ENCODE measurements at places on chromosomes 1 and 21.

GRCh38 chr1:22115286-22115685, 27.6 kb downstream of the WNT4 start:
- no peak for DNase-seq

DNA sequence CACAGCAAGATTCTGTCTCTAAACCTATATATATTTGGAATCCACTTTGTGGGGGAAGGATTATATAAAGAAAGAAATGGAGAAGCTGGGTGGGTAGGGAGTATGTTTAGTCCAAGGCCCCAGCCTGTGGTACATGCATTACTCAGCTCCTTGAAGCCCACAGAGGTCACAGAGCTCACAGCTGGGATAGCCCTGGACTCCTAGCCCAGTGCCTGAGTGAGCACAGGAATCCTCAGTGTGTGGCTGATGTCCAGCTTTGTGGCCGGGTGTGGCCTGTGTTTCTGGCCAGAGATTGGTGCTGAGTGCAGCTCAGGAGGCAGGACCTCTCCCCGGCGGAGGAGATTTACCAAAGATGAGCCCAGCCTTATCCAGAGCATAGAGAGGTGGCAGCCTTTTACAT, 7.6 kb downstream of the CAPN9 start:
- DNase-seq = no peak

GRCh38 chr21:33964706-33965325, 49.2 kb upstream of the ATP5PO start:
- no peak for DNase-seq

DNA sequence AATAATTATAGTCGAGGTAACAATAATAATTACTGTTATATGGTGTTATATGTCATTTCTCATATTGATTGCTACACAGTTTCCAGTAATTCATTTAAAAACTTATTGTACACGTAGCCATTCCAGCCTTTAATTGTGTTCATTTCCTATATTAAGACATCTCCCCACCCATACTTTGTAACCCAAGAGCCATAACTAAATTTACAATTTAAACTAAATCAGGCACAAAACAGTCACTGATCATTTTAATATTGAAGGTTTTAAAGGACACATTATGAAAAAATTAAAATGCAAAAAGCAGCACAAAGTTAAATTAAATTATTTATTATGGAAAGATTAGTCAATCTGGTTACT, 487.0 kb downstream of the DPYD start:
- DNase-seq = no peak

DNA sequence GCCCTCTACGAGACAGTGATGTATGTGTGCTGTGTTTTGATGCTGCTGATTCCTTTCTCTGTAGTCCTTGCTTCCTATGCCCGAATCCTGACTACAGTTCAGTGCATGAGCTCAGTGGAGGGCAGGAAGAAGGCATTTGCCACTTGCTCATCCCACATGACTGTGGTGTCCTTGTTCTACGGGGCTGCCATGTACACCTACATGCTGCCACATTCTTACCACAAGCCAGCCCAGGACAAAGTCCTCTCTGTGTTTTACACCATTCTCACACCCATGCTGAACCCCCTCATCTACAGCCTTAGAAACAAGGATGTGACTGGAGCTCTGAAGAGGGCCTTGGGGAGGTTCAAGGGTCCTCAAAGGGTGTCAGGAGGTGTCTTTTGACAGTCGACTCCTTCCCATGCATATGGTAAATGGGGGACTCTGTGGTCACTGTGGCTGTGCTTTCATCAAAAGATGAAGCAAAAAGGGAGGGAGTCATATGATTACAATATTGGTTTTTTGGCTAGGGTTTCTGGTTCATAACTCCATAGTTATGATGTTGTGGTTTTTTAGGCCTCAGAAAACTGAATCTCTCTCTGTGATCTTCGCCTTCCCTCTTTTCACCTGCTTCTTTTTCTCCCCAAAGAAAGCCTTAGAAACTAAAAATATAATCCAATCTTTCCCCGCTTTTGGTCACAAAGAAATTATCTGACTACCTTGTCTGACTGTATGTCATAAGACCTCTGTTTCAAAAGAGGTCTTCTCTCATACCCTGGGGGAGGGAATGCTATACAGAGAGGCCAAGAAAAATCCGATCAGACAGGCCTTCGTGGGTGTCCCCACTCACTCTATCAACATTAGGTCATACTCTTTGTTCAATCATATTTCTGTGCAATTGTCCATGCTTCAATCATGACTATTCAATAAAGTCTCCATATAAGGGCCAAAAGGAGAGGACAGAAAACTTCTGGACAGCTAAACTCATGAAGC, 4.2 kb downstream of the OR2T1 start:
- DNase-seq = no peak

DNA sequence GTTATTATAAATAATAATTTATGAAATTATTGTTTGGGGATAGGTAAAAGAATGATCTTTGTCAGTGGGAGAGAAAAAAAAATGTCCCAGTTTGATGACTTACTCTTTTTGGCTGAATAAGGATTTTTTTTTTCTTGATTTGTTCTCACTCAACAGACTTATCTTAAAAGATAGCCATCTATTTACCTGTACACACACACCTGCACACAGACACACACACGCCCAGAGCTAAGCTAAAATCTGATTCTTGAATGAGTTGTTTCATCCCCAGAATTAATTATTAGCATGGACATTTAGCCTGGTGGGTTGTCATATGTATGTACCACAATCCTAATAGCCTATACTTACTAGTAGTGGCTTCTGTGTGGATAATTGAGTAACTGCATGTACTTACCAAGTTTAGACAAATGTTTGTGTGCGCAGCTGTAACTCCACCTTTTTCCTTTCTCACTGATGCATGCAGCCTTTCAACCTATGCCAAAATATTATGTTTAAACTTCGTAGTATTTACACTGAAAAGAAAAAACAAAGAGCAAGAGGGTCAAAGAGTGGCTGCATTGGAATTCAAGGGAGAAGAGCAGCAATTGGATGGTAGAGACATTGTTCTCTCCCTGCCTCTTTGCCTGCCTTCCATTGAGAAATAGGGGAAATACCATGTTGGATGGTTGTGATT, 174.3 kb downstream of the ADGRL2 start:
- no peak for DNase-seq

GRCh38 chr1:214220891-214221290, 60.1 kb upstream of the SMYD2 start:
- DNase-seq = no peak

- no peak for DNase-seq
Measured at GRCh38 chr1:25216123-25216522, 16.2 kb downstream of the SYF2 start.

DNA sequence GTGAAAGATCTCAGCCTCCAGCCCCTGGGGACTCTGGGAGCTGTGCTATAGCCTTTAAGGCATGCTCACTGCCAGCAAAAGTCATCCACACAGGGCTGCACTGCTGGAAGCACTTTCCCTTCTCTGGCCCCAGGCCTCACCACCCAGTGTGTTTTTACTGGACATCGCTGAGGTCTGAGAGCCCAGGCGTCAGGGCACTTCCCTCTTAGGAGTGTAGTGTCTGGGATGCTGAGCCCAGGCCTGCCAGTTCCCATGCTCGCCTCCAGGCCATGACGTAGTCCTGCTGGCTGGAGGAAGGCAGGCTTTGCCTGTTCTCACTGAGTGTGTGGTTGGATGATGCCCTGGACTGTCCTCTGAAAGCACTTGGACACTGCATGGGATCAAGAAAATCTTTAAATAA, 101.2 kb downstream of the GDAP2 start:
- no peak for DNase-seq

- peak; percentile 79 for DNase-seq
Measured at GRCh38 chr1:154760469-154760933, 109.6 kb downstream of the KCNN3 start.

GRCh38 chr1:175783126-175783722, 39.8 kb upstream of the TNR start:
- no peak for DNase-seq

GRCh38 chr1:230828421-230828820, 39.9 kb downstream of the C1orf198 start:
- DNase-seq = no peak

DNA sequence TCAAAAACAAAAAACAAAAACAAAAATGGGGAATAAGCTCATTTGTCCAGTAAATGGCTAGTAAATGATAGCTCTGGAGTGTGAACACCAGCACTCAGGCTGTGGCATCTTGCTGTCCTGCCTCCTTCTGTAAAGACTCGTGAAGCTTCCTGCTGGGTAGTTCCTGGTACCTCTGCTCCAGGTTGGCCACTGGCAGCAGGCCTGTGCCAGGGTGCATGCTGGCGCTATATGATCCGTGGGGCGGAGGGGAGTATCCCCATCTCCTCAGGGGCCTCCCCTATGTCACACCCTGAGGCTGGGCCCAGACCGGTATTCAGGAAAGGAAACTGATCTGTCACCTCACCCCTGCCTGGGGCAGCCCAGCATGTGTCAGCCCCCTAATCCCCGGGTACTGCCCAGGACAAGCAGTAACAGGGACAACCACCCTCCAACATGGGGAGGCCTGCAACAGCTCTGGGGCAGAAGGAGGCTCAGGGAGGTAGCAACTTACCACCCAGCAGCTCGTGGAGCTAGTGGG, 14.1 kb downstream of the ALPL start:
- DNase-seq = no peak

- DNase-seq = no peak
Measured at GRCh38 chr1:13956393-13956792, 256.4 kb downstream of the PRDM2 start.

- no peak for DNase-seq
Measured at GRCh38 chr1:24558902-24559791, 3.3 kb downstream of the NCMAP start.

DNA sequence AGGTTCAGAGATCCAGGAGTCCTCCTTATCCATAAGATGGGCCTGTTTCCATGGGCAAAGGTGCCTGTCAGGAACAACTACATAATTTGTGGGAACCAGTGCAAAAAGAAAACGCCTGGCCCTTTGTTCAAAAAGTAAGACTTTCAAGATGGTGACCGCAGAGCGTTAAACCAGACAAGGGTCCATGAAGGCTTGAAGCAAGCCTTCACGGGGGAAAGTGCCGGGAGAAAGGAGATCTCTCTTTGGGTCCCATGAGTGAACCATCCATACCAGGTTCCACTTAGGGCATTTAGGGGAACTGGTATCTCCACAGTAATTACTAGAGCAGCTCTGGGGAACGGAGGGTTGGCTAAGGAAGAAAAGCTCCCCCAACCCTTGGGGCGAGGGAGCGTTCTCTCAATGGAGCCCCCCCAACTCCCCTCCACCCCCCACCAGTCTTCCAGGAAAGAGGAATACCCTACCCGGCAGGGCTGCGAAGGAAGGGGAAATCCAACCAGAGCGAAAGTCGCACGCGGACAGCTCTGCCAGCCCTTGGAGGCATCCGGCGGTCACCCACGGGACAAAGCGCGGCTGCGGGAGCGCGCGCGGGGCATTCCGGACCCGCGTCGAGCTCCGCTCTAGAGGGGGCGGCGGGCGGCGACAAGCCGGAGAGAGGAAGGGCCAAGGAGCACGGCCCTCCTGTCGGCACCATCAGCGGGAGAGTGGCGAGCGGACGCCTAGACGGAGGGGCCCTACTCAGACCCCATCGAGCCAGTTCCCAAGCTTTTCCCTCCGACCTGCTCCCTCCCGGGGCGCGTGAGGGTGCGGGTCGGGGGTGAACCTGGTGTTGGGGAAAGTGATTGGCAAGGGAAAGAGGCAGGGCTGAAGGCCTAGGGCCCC, 687 bp upstream of the RASSF5 start:
- DNase-seq = peak; percentile 2

GRCh38 chr1:246187834-246188372, 319.2 kb downstream of the SMYD3 start:
- no peak for DNase-seq

DNA sequence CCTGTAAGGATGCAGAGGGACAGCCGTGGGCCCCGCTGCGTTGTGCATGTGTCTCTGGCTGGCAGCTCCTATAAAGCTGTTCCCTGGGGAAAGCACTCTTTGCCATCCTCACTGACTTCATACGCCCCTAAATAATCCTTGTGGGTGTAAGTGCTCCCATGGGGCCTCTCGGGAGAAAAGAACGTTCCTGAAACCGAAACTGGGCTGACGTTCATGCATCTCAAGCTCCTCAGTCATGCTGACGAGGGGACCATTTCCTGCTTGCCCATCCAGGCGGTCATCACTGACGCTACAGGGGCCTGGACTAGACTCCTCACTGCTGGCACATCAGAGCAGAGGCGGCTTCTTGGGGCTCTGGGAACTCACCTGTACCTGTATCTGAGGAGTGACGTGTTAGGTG, 73.1 kb upstream of the USP24 start:
- no peak for DNase-seq

DNA sequence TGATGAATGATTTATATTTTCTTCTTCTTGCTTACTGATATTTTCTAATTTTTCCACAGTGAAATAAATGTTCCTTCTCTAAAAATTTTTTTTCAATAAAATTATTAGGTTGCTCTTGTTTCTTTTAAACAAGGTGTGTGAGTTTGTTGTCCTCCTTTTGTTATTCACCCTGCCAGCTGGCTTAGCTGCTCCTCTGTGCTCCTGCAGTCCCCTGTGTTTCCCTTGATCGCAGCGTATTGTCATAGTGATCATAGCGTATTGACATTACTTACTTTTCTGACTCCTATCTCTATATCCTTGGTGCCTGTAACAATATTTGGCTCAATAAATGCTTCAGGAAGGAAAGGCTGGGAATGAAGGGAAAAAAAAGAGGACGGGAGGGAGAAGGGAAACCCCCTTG, 24.9 kb upstream of the PODN start:
- no peak for DNase-seq

DNA sequence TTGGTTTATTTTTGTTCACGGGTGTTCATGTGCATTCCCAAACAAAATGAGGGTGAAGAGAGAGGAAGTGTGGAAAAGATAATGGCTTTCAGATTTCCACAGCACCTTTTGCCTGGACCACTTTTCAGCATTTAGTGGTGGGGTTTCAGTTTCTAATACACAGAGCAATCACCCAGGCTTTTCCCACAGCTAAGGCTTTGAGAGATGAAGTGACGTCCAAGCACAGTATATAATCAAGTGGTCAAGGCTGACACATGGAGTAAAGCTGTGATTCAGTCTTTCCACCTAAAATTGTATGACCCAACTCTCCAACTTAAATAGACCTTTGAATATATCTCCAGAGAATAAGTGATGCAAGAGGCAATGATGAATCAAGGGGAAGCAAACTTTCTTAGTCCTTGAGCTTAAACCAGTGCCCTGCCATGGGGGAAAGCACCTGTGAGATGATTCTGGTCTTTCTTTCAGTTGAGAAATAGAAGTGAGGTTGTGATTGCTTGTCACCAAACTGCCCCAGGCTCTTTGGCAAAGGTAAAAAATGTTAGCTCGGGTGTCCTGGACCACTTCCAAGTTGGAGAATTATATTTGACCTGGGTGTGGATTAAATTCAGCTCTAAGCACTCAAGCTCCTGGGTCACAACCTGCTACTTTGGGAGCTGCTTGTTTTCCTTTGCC, 2.4 kb upstream of the PIK3R3 start:
- no peak for DNase-seq

- DNase-seq = no peak
Measured at GRCh38 chr1:187143783-187144182, 315.0 kb downstream of the PLA2G4A start.

DNA sequence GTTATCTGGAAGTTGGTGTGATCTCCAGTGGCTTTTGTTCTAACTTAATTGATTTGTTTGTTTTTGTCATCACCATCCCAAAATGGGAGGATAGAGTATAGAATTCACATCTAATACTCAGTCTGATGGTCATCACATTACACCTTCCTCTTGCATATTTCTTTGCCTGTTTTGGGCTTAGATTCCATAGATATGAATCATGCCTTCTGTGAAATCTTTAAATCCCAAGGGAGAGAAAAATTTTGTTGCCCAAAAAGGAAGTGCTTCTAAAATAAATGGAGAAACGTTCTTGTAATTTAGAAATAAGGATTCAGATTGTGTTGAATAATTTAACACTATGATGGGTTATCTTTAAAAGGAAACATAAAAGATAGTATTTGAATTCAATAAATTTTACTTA, 446.0 kb upstream of the LRRC7 start:
- DNase-seq = no peak

GRCh38 chr1:228814176-228814575, 78.9 kb downstream of the RHOU start:
- no peak for DNase-seq
